Stimulated activated CD8-positive, alpha-beta memory T cell treated with anti-CD3 and anti-CD28 coated beads, Interleukin-4, amount 100 ng/mL, for 1 hour (primary cell): ENCODE measurements at places on chromosomes 2 and 18.
A peak's percentile ranks its signal among the peaks of the same experiment; 100 is the strongest.

DNA sequence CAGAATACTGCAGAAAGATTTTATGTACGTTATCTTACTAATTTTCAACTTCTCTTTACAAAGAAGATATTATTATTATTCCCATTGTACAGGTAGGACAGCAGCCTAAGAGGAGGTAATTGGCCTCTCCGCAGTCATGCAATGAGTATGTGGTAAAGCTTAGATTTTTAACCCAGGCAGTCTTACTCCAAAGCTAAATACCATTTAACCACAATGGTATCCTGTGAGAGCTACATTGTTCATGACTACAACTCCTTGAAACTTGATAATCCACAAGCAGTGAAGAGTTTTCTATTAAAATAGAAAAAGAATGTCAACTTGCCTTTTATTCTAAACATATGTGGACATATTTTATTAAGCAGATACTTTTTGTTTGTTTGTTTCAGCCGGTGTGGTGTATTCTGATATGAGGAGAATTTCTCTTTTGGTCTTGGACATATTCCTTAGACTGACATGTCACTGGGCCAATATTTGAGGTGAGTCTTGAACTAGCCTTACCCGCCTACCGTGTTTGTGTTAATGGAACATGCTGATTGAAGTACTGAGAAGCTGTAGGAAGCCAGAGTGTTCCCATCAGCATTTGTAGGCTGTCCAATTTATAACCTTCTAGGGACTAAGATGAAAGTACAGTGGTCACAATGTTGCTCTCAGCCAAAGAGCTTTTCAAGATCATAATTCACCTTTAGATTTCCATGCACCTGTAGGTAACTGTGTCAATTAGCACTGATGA, 293.9 kb upstream of the DCC start:
- no peak for DNase-seq

- no peak for DNase-seq
These were observed 428.6 kb upstream of the FSHR start for GRCh38 chr2:49582946-49583345.

DNA sequence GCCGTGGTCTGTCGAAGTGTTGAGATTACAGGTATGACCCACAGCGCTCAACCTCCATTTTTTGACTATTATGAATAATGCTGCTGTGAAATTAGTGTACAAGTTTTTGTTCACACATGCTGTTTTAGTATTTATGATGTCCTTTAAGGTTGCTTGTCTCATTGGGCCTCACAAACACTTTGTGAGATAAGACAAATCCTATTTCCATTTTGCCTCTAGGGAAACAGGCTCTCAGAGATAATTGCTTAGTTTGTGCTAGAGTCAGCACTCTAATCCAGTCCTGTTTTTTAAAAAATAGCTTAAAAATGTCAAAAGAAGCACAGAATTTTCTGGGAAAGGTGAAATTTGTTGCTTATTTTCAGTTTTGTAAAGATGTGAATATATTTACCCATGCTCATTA, 43.3 kb upstream of the CUL3 start:
- no peak for DNase-seq

GRCh38 chr18:73923866-73924265, 223.8 kb downstream of the FBXO15 start:
- DNase-seq: no peak

- DNase-seq: no peak
These were observed 1.1 kb downstream of the PUM2 start for GRCh38 chr2:20349513-20349921.

DNA sequence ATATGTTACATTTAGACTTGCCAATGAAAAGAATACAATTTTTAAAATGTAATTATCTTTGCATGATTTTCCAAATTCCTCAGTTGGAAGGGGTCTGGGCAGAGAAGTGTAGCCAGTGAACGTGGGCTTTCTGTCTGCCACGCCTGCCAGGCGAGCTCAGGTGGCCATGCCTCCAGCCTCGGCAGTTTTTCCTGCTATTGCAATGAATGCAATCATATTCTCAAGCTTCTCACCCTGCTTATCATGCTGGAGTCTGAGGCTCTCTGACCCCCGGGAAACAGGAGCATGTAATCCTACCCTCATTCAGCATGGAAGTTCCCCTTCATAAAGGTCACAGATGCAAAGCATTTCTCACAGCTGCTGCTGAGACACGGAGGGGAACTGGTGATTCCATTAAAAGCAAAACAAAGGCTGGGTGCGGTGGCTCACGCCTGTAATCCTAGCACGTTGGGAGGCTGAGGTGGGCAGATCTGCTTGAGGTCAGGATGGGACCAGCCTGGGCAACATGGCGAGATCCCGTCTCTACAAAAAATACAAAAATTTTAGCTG, 154.8 kb downstream of the MBP start:
- no peak for DNase-seq

- DNase-seq: no peak
These were observed 2.9 kb upstream of the GTF3C3 start for GRCh38 chr2:196802401-196802800.

GRCh38 chr18:3217948-3218647, 1.7 kb downstream of the MYOM1 start:
- no peak for DNase-seq

GRCh38 chr2:198359308-198359707, 554.9 kb downstream of the PLCL1 start:
- no peak for DNase-seq

GRCh38 chr2:169397697-169398096, 35.4 kb upstream of the LRP2 start:
- DNase-seq: no peak

DNA sequence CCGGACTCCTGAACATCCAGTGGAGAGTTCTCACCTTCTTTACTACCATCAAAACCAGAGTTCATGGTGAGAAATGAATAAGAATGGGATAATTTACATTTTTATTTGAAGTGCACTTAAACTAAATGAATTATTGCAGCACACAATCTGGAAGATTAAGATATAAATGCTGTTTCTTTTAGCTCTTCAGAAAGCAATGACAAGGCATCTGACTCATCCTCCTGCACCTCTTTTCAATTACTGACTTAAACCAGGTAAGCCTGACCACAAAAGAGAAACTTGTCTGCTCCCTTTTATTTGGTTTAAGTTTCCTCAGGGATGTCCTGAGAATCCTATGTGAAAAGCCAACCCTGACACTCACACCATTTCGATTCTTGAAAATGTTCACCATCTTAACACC, 720 bp upstream of the DSC2 start:
- no peak for DNase-seq

- no peak for DNase-seq
These were observed 491 bp upstream of the SGO2 start for GRCh38 chr2:200525551-200525881.

DNA sequence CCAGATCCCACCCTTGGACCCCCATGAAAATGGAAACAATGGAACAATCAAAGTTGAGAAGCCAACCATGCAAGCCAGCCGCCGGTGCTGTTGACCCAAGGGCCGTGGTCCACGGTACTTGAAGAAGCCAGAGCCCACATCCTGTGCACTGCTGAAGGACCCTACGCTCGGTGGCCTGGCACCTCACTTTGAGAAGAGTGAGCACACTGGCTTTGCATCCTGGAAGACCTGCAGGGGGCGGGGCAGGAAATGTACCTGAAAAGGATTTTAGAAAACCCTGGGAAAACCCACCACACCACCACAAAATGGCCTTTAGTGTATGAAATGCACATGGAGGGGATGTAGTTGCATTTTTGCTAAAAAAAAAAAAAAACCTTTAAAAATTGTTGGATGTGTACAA, 26.5 kb upstream of the TXNDC2 start:
- no peak for DNase-seq

GRCh38 chr18:63162271-63163014, 157.1 kb downstream of the BCL2 start:
- DNase-seq: no peak

- DNase-seq: no peak
These were observed 186.2 kb downstream of the LRRTM4 start for GRCh38 chr2:77336013-77336412.

GRCh38 chr2:26429779-26430578, 28.3 kb downstream of the DRC1 start:
- DNase-seq: no peak

DNA sequence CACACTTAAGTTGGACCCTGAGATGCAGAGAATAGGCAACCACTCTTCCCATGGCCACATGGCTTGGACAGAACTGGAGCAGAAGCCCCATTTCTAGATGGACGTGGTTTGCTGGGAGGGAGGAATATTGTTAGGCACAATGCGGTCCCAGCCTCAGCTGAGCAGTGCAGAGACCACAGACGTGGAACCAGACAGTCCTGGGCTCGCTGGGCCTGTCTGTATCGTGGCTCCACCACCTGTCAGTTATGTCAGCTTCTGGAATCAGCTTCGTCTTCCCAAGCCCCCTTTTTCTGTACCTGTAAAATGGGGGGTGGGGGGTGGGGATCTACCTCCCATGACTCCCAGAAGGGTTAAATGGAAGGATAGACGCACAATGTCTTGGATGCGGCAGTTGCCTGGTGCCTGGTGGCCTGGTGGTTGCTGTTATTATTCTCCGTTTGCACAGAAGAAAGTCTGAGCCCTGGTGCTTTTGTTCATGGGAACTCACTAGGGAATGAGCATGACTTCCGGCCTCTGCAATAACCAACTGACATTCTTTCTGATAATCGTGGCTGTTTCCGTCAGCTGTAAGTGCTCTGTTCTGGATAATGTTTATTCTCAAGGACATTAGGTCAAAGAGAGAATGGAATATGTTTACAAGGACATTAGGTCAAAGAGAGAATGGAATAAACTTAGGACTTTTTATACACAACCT, 31.4 kb downstream of the COLEC11 start:
- DNase-seq: no peak

GRCh38 chr2:173990970-173991819, 26.0 kb upstream of the SP3 start:
- no peak for DNase-seq

- DNase-seq: no peak
These were observed 77.3 kb downstream of the LPIN2 start for GRCh38 chr18:2935438-2936192.

DNA sequence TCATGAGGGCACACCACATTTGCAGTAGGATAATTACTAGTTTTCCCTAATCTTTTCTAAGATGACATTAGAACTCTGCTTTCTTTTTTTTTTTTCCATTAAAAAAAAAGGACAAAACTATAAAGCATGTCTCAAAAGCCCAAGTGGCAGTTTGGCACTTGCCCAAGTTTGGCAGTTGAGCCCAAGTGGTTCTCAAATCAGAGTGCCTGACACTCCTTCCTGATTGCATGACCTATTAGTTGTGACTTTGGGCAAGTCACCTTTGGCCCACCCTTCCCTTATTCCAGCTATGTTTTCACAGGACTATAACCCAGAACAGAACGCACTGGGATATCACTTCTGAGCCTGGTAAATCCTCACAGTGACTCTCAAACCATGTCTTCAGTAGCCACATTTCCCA, 273.0 kb downstream of the CCDC85A start:
- no peak for DNase-seq

DNA sequence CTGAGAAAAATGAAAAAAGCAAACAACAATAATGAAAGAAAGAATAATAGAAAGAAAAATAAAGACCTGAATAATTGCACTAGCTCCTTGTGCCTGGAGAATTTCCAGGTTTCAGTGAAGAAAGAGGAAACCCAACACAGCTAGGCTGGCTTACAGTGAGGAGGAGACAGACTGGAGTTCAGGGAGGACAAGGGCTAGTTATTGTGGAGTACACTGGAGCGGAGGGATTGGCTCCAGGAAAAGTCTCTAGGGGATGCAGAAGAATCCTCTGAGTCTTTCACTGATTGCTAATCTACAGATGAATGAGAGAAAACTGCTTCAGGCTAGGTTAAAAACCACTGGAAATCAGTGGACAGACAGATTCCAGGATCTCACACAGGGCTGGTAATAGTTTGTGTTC, 163.6 kb upstream of the RBMS1 start:
- DNase-seq: no peak

GRCh38 chr2:133919285-133919684, 334.6 kb upstream of the MGAT5 start:
- DNase-seq: no peak

- DNase-seq: peak; percentile 18
These were observed 1.8 kb upstream of the TCF4 start for GRCh38 chr18:55589625-55590291.

- DNase-seq: no peak
These were observed 28.3 kb downstream of the TCF4 start for GRCh38 chr18:55559739-55560138.

GRCh38 chr2:187775651-187776050, 221.4 kb upstream of the TFPI start:
- no peak for DNase-seq

GRCh38 chr2:179441551-179441950, 176.9 kb upstream of the SESTD1 start:
- no peak for DNase-seq

GRCh38 chr2:236555481-236555880, 14.1 kb upstream of the ACKR3 start:
- no peak for DNase-seq

DNA sequence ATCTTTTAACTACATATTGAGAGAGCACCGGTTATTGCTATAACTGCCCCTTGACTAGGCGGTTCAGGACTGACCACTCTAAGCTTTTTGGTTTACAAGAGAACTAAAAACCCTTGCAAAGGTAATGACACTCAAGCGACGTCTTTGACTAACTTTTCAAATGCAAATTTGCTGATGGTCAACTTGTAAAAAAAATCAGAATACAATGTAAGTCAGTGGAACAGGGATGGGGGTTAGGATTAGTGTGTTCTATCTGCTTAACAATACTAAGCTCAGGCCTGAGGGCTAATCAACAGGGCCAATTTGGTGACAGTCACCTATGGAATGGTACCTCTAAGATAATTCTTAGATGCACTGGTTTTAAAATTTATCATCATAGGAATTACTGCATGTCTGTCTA, 57.1 kb downstream of the ZAP70 start:
- DNase-seq: no peak

- DNase-seq: no peak
These were observed 46.8 kb downstream of the DOCK10 start for GRCh38 chr2:224995419-224995818.

GRCh38 chr2:43329637-43330036, 103.2 kb upstream of the ZFP36L2 start:
- DNase-seq: no peak

GRCh38 chr2:150110548-150110947, 376.9 kb downstream of the RND3 start:
- DNase-seq: no peak
